Endothelial cell of umbilical vein (primary cell): ENCODE measurements at places on chromosomes 1 and 21. TPM values are rescaled to one million over a fixed set of nuclear protein-coding genes. Genes with fewer than 3 reads are reported as not detected.

Gene RPE65
- not detected in 2 replicates for total RNA-seq

Gene GUCA2B
- not detected in 2 replicates for total RNA-seq

Gene TNFRSF14
- 36.4 and 40.9 TPM in 2 replicates for total RNA-seq

Gene SPTA1
- total RNA-seq: 0.48 and 0.84 TPM in 2 replicates

Gene TTC3
- 104 and 113 TPM in 2 replicates for total RNA-seq

Gene SPRR2E
- not detected in 2 replicates for total RNA-seq

Gene RYR2
- total RNA-seq: not detected in 2 replicates

Gene CATSPERE
- total RNA-seq: 0.72 and 1.9 TPM in 2 replicates

Gene PALMD
- total RNA-seq: 137 and 140 TPM in 2 replicates

Gene PADI4
- total RNA-seq: not detected in 2 replicates

Gene GBP7
- not detected in 2 replicates for total RNA-seq

Gene CHRNB2
- total RNA-seq: not detected in 2 replicates

Gene SLC6A17
- total RNA-seq: 0.05 TPM in 1 of 2 replicates, not detected in the other

Gene F13B
- not detected in 2 replicates for total RNA-seq

Gene CELA3A
- total RNA-seq: not detected in 2 replicates

Gene CELSR2
- 1.4 and 2.2 TPM in 2 replicates for total RNA-seq

Gene CD5L
- not detected in 2 replicates for total RNA-seq

Gene CD247
- total RNA-seq: not detected in 2 replicates

Gene CDC7
- 11.7 and 13.4 TPM in 2 replicates for total RNA-seq

Gene DDR2
- total RNA-seq: 22.7 and 30.8 TPM in 2 replicates

Gene FNBP1L
- total RNA-seq: 56.4 and 56.5 TPM in 2 replicates

Gene CD46
- 243 and 256 TPM in 2 replicates for total RNA-seq

Gene VSIG8
- 0.18 TPM in 1 of 2 replicates, not detected in the other for total RNA-seq

Gene OR6Y1
- total RNA-seq: not detected in 2 replicates
